ENCODE measurements at places on chromosomes 4 and X. TPM values are rescaled to one million over a fixed set of nuclear protein-coding genes. Genes with fewer than 3 reads are reported as not detected.

DNA sequence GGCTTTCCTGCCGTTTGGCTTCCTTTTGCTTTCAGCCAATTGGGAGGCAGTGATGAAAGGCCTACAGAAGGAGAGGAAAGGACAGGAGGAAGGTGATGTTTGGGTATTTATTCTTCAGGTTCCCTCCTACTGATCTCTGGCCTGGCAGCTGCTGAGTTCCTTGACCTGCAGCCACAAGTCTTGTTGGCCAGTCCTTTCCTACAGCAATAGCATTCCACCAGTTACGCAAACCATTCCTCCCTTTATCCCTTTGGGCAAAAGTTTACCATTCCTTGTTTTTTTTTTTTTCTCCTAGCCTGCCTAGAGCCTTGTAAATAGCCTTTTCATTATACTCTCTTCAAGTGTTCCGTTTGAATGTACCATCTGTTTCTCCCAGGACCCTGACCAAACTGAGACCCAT is 198.1 kb upstream of the FTHL17 start:
- no peaks in the 10 kb centered on the region for H3K27me3 ChIP-seq
- no peak overlapping the region for H3K27ac ChIP-seq
- H3K4me1 ChIP-seq: peaks cover 7% of the 10 kb centered on the region

- H3K4me1 ChIP-seq: no peaks in the 10 kb centered on the region
- H3K36me3 ChIP-seq: no peaks in the 10 kb centered on the region
- no peak overlapping the region for H3K27ac ChIP-seq
Observed at GRCh38 chrX:45172890-45173289, 27.8 kb downstream of the DIPK2B start.

DNA sequence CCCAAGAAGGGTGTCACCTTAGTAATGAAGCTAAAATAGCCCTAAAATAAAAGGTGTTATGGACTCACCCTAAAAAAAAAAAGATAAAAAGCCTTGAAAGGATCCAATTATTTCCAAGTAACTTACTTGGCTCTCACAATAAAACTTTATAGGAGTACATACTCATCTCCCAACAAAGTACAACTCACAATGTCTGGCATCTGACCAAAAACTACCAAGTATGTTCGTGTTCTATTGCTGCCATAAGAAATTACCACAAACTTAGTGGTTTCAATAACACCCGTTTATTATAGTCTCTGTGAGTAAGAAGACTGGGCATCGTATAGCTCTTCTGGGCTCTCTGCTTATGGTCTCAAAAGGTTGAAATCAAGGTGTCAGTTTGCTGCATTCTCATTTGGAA is 51.0 kb downstream of the BEX1 start:
- no peaks in the 10 kb centered on the region for H3K36me3 ChIP-seq
- no peaks in the 10 kb centered on the region for H3K27me3 ChIP-seq
- no peaks in the 10 kb centered on the region for H3K4me1 ChIP-seq
- DNase-seq: no peak
- no peak overlapping the region for H3K4me3 ChIP-seq

DNA sequence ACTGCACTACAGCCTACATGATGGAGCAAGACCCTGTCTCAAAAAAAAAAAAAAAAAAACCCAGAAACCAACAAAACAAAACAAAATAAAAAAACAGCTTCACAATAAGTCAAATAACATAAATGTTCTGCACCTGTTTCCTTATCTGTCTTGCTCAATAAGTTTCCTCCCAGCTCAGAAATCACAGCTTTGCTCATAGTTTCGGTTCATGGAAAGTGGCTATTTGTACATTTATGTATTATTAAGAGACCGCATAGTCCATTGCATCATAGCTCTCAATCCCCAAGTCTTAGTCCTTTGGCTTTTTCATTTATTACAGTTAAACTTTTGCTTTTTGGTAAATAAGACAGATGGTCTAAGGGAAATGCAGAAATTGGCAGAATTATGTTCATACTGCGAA is 24.4 kb upstream of the CFAP299 start:
- H3K27ac ChIP-seq: no peak overlapping the region
- no peak for DNase-seq
- H3K27me3 ChIP-seq: no peaks in the 10 kb centered on the region
- H3K36me3 ChIP-seq: no peaks in the 10 kb centered on the region
- no peak overlapping the region for H3K4me3 ChIP-seq

GRCh38 chrX:115067812-115068211 is 50.4 kb upstream of the IL13RA2 start:
- H3K36me3 ChIP-seq: no peaks in the 10 kb centered on the region
- H3K4me3 ChIP-seq: no peak overlapping the region
- no peak for DNase-seq
- no peaks in the 10 kb centered on the region for H3K4me1 ChIP-seq
- no peak overlapping the region for H3K27ac ChIP-seq

GRCh38 chr4:7210824-7211223 is 18.5 kb downstream of the SORCS2 start:
- no peak overlapping the region for H3K27ac ChIP-seq
- H3K4me3 ChIP-seq: no peak overlapping the region
- no peak for DNase-seq
- peaks cover 22% of the 10 kb centered on the region for H3K27me3 ChIP-seq
- peaks cover 4% of the 10 kb centered on the region for H3K4me1 ChIP-seq

GRCh38 chr4:114017120-114017917 is 37.9 kb upstream of the ARSJ start:
- no peaks in the 10 kb centered on the region for H3K27me3 ChIP-seq
- no peak overlapping the region for H3K4me3 ChIP-seq
- H3K4me1 ChIP-seq: no peaks in the 10 kb centered on the region
- no peak overlapping the region for H3K27ac ChIP-seq

- H3K4me1 ChIP-seq: no peaks in the 10 kb centered on the region
- no peak for DNase-seq
- no peak overlapping the region for H3K27ac ChIP-seq
- H3K4me3 ChIP-seq: no peak overlapping the region
- H3K27me3 ChIP-seq: no peaks in the 10 kb centered on the region
Observed at GRCh38 chr4:147247579-147247978, 233.3 kb upstream of the EDNRA start.

DNA sequence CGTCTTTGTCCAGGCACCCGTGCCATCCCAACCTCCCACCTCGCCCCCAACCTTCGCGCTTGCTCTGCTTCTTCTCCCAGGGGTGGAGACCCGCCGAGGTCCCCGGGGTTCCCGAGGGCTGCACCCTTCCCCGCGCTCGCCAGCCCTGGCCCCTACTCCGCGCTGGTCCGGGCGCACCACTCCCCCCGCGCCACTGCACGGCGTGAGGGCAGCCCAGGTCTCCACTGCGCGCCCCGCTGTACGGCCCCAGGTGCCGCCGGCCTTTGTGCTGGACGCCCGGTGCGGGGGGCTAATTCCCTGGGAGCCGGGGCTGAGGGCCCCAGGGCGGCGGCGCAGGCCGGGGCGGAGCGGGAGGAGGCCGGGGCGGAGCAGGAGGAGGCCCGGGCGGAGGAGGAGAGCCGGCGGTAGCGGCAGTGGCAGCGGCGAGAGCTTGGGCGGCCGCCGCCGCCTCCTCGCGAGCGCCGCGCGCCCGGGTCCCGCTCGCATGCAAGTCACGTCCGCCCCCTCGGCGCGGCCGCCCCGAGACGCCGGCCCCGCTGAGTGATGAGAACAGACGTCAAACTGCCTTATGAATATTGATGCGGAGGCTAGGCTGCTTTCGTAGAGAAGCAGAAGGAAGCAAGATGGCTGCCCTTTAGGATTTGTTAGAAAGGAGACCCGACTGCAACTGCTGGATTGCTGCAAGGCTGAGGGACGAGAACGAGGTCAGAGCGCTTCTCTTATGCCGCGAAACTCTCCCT is at the start of gene TET2:
TSS of gene TET2 (plus strand) at position 601 of the 740 bp plus-strand sequence. CDS start 87,067 bp downstream, outside the sequence.
- H3K4me1 ChIP-seq: peaks cover 5% of the 10 kb centered on the region
- no peaks in the 10 kb centered on the region for H3K36me3 ChIP-seq
- no peaks in the 10 kb centered on the region for H3K27me3 ChIP-seq
- DNase-seq: peak; percentile 83
- H3K27ac ChIP-seq: peak within 1 kb of the TSS; percentile 93
- peak within 1 kb of the TSS; percentile 94 for H3K4me3 ChIP-seq

DNA sequence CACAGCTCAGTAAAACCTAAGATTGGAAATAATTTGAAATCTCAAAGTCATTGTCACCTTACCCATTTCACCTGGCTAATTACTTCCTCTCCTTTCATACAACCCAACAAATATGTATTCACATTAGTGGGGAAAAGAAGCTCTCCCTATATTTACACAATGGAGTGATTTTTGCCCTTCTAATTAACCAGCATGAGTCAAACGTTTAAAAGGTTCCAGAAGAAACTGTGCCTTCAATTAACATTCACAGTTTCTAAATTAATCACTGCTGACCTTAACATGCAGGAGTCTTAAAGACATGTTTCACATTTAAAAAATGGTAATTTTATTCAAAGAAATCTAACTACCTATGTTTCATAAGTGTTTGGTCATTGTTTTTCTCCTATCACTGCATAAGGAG is 254.6 kb downstream of the CBLL2 start:
- no peaks in the 10 kb centered on the region for H3K36me3 ChIP-seq
- no peaks in the 10 kb centered on the region for H3K27me3 ChIP-seq
- no peak for DNase-seq

GRCh38 chr4:14856062-14856933 is 146.0 kb upstream of the CPEB2 start:
- H3K4me3 ChIP-seq: no peak overlapping the region
- peak; percentile 71 for DNase-seq
- H3K36me3 ChIP-seq: no peaks in the 10 kb centered on the region
- H3K4me1 ChIP-seq: no peaks in the 10 kb centered on the region
- peak overlapping the region; percentile 88 for H3K27ac ChIP-seq

- no peak overlapping the region for H3K27ac ChIP-seq
Observed at GRCh38 chr4:86927843-86928395, 6.9 kb upstream of the AFF1 start.

- H3K27ac ChIP-seq: no peak overlapping the region
- H3K4me1 ChIP-seq: no peaks in the 10 kb centered on the region
- no peak overlapping the region for H3K4me3 ChIP-seq
- H3K27me3 ChIP-seq: no peaks in the 10 kb centered on the region
- DNase-seq: no peak
- no peaks in the 10 kb centered on the region for H3K36me3 ChIP-seq
Observed at GRCh38 chr4:162401021-162401420, 237.2 kb upstream of the FSTL5 start.

DNA sequence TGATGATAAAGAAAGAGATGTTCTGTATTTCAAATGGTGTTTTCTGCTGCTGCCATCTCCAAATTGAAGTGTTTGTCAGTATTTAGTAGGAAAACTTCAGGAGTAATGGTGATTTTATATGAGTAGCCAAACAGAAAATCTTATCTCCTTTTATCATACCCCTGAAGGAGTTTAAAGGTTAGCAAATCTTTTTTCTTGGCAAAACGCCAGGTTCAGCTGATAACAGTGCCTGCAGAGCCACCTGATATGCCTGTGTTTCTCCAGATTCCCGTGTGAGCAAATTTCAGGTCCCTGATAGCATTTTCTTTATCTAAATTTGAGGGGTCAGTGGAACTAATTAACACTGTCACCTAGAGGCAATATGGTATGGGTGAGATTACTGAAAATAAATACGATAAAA is 65.8 kb upstream of the ETNPPL start:
- H3K4me3 ChIP-seq: no peak overlapping the region
- H3K36me3 ChIP-seq: no peaks in the 10 kb centered on the region
- H3K27me3 ChIP-seq: peaks cover 8% of the 10 kb centered on the region
- DNase-seq: no peak
- no peaks in the 10 kb centered on the region for H3K4me1 ChIP-seq

DNA sequence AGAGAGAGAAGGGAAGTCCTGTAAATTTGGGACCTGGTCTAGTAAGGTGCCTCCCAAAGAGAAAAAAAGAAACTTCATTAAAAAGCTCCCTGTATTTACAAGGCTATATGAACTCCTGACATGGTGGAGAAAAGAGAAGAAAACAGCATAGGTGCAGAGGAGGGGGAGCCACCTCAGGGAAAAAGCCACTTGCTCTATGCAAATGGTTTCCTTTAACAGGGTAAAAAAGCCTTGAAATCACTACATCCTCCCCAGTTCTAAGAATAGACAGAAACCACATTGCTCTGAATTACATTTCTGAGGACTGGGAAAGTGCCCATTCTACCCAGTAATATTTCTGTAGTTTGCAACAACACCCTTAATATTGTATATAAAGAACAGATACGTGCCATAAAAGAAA is 165.5 kb downstream of the KLF8 start:
- no peak overlapping the region for H3K27ac ChIP-seq
- no peaks in the 10 kb centered on the region for H3K27me3 ChIP-seq
- H3K4me1 ChIP-seq: no peaks in the 10 kb centered on the region
- no peak for DNase-seq
- no peak overlapping the region for H3K4me3 ChIP-seq

The ZFP92 gene
- total RNA-seq: 3.3 TPM

The DKC1 gene
- total RNA-seq: 191 TPM

The NPY2R gene
- total RNA-seq: not detected

The GPRASP2 gene
- 2.2 TPM for total RNA-seq

The ANKRD50 gene
- total RNA-seq: 7.5 TPM

The HTR2C gene
- 0.04 TPM for total RNA-seq

The SORBS2 gene
- 1.1 TPM for total RNA-seq
